GDM1 (cell line): ENCODE measurements at places on chromosomes 3 and 15.

GRCh38 chr15:35603301-35603700 lies 57.3 kb upstream of the DPH6 start:
- DNase-seq: no peak

DNA sequence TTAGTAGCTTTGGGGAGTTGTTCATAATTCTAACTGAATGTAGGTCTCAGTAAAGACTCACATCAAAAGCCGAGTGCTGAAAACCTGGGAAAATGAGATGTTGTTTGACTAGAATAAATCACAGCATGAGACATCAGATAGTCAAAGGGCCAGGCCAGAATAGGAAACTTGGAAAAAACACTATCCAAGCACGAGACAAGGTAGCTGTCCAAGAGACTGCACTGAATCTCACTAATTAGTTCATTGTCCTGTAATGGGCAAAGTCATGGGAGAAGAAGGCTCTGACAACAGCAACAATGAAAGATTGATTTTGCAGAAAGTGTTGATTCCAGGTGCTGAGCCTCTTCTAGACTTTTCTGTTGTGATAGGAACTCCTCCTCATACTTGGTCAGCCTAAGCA lies 314.2 kb downstream of the ROBO1 start:
- DNase-seq: no peak

- DNase-seq: no peak
Observed at GRCh38 chr3:79632842-79633241, 135.0 kb downstream of the ROBO1 start.

DNA sequence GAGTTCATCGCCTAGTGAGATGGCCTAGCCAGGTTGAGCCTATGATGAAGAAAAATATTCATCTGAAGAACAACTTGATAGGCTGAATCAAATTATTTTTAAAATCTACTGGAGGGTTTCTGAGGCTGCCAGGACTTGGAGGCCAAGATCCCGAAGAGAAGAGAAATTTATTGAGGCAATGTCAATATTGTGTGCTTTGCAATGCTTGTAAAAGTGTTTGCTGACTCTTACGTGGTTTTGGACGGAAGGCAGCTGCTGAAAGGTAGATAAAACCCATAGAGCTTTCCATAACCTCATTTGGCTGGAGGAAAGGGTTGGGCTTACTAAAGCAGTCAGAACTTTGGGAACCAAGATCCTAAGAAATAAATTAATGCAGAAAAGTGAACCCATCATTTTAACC lies 361.0 kb upstream of the IL12A start:
- DNase-seq: no peak

GRCh38 chr3:52742418-52743041 lies 28.2 kb downstream of the NEK4 start:
- no peak for DNase-seq

DNA sequence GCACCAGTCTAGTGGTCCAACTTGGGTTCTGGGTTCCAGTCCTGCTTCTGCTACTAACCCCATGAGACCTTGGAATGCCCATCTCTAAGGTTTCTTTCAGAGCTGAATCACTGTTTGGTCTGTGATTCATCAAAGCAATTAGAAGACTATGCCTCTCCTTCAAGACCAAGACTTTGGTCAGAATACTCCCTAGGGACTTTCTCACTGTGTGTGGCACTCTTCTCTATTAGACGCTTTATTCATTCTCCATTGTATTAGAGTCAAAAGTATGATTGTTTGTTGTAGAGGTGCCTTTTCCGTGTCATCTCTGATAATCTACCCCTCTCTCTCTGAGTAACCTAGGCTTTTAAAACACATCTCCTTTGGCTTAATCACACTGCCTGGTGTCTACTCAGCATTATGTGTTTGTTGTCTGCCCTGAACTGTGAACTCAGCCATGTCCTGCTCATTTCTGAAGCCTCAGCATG lies 90.5 kb downstream of the LPP start:
- DNase-seq: no peak

GRCh38 chr15:31457631-31458526 lies 131.2 kb downstream of the KLF13 start:
- DNase-seq: no peak

DNA sequence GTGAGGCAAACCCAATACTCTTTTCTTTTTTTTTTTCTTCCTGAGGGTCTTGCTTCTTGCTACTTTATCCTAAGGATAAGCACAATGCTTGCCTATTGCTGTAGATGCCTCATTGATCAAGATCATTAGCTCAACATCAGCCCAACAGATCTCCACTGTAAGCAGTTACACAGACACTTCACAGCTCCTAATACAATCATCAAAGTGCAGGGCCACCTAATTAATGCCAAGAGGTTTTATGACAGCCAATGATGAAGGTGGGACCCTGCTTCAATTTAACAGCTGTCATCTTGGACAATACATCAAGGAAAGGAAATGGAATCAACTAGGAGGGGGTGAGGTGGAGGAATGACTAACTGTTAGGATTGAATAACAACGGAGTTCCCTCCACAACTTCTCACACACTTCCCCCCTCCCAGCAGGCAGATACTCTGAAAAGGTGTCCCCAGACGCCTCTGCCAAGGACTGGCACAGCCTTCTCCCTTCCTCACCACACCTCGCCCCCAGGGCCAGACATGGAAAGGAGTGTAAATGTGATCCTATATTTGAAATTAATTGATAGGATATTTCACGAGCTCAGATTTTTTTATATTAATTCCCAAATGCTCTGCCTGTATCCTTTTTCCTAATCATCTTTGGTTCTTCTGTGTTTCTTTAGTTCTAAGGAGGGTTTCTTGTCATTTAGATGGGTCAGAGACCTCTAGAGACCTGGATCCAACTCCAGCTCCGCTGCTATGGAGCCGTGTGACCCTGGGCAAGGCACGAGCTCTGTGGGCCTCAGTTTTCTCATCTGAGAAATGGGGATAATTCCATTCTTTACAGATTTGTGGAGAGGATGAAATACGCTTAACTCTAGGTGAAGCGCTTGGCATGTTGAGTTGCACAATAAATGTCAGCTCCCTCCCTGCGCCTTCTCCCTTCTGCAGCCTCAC lies 1.2 kb downstream of the DCLK3 start:
- DNase-seq: no peak

GRCh38 chr3:53938645-53939044 lies 47.0 kb upstream of the SELENOK start:
- peak; percentile 4 for DNase-seq

GRCh38 chr3:180403156-180403555 lies 198.8 kb upstream of the TTC14 start:
- DNase-seq: no peak

GRCh38 chr3:196639483-196640296 lies at the start of gene NRROS:
Gene NRROS, plus strand, starts transcription at chr3:196639694. Its CDS starts 14,846 bp downstream, at chr3:196654540.
- peak; percentile 92 for DNase-seq

- DNase-seq: no peak
Observed at GRCh38 chr3:47482366-47482765, 6.6 kb upstream of the SCAP start.

GRCh38 chr15:66803182-66803729 lies 101.2 kb downstream of the SMAD6 start:
- no peak for DNase-seq

GRCh38 chr15:56948764-56949101 lies 30.3 kb downstream of the TCF12 start:
- no peak for DNase-seq

- DNase-seq: no peak
Observed at GRCh38 chr3:66499881-66500575, 794 bp downstream of the LRIG1 start.

DNA sequence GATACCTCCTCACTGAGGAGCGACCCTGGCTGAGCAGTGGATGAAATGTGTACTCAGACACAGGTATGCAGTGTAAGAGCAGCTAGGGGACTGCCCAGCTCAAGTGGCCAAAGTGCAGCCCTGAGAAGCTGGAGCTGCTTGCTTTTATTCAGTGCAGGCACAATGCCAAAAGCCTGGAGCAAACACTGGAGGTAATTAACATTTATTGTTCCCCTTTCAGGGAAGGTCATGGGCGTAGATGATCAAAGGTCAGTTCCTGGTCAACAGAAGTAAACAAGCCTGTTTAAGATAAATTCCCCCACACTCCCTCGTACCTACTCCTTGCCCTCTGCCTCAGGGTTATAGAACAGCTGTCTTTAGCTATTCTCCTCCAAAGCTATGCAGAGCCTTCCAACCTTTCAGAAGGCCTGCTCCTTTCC lies 17.5 kb downstream of the PLA2G4F start:
- DNase-seq: no peak

DNA sequence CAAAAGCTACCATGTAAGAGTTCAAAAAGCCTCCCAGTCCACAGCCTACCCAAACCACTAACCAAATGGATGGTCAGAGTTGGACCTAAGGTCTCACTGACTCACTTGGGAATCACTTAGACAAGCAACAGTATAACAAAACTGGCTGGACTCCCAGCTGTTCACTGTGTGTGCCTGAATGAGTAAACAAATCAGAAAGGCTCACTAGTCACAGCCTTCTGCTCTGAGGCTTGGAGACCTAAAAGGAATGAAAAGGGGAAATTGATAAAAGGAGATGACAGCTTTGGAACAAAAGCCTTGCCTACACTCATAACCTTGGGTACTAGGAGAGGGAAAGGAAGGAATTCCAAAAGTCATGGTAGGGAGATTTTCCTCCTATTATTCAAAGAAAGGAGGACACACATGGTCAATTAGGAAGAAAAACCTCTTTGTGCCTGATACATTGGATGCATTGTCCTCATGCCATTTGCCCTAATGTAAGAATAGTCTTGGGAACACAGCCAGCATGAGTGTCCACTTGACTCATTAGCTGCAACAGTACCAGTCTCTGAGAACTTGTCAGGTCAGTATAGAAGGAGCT lies 92.3 kb downstream of the FRMD5 start:
- no peak for DNase-seq

GRCh38 chr3:152717252-152717651 lies 117.7 kb upstream of the P2RY1 start:
- no peak for DNase-seq

GRCh38 chr15:79640206-79640605 lies 208.1 kb downstream of the MINAR1 start:
- no peak for DNase-seq

GRCh38 chr3:182005219-182005618 lies 293.5 kb downstream of the SOX2 start:
- no peak for DNase-seq

DNA sequence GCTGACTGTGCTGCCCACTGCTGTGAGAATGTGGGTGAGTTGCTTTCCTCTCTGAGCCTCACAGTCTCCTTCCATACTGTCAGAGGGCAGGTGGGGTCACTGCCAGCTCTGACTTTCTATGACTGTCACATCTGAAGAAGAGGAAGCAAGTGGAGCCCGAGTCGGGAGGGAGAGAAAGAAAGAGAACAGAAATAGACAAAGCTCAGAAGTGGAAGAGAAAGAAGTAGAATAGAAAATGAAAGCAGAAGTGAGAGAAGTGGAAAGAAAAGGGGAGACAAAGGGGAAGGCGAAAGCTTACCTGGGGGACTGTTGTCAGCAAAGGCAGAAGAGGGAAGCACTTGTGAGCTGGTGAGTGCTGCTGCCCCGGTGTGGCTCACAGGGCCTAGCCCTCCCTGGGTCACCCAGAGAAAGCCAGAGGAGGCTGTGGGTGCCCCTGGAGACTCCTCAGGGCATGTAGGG lies 57.9 kb downstream of the EPHB1 start:
- DNase-seq: peak; percentile 42

DNA sequence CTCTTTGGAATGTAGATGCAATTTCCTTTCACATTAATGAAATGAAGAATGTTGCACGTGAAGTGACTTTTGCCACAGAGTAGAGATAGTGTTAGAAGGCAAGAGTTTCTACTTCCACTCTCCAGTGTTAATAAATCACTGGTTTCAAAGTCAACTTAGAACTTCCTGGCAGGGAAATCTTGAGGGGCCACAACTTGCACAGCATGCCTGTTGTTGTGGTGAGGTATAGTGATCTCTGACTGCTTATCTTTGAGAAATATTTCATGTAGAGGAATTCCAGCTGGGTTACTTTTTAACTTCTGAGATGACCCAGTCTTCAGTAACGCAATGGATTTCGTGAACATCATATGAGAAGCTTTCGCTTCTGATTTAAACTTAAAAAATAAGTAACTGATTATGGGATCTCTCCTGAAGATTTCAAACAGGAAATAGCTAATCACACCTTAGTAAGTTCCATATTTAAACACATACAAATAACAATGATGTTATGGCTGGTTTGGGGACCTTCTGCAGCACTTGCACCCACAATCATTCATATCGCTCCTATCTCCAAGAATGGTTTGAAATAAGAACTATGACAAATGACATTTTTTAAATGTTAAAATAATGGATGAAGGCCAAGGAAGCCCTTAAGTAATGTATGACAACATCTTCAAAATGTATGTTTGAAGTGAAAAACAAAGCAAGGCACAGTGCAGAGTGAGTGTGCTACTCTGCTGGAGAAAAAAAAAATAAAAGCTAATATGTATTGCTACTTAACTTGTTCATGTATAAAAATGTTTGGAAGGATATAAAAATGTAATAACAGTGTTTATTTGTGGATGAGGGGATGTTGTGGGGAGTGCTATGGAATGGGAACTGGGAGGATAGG lies 726.5 kb upstream of the NECTIN3 start:
- no peak for DNase-seq

GRCh38 chr3:71133865-71134264 lies 449.7 kb downstream of the FOXP1 start:
- no peak for DNase-seq

- DNase-seq: no peak
Observed at GRCh38 chr15:99983886-99984286, 250.6 kb upstream of the LYSMD4 start.

GRCh38 chr15:75834021-75834420 lies 9.2 kb upstream of the UBE2Q2 start:
- DNase-seq: no peak

GRCh38 chr3:186592682-186593081 lies 20.2 kb upstream of the AHSG start:
- DNase-seq: no peak

- no peak for DNase-seq
Observed at GRCh38 chr3:140580746-140581145, 97.1 kb upstream of the TRIM42 start.

DNA sequence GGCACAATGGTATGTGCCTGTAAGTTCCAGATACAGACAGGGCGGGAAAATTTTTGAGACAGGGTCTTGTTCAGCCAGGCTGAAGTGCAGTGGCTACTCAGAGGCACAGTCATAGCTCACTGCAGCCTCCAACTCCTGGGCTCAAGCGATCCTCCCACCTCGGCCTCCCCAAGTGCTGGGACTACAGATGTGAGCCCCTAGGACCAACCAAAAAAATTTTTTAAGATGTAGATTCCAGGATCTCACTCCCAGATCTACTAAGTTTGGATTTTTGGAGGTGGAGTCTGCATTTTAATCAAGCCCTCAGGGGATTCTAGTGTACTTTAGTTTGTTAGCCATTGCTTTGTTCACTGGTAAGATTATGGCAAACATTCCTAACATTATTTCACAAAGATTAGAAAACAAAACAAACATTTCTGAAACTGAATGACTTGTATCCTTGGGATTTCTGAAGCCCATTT lies 2.7 kb downstream of the LIPH start:
- DNase-seq: no peak

GRCh38 chr3:36540888-36541518 lies 160.7 kb downstream of the STAC start:
- no peak for DNase-seq
